T-helper 1 cell (primary cell): ENCODE measurements at places on chromosomes 11 and 22.

GRCh38 chr11:9201372-9202162 lies 63.6 kb downstream of the DENND5A start:
- no peak for DNase-seq

DNA sequence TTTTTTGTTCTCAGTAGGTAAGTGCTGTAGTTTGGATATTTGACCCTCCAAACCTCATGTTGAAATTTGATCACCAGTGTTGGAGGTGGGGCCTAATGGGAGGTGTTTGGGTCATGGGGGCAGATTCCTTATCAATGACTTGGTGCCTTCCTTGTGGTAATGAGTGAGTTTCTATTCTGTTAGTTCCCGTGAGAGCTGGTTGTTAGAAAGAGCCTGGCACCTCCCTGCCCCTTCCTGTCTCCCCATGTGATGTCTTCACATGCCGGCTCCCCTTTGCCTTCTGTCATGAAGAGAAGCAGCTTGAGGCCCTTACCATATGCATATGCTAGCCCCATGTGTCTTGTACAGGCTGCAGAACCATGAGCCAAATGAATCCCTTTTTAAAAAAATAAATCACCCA lies 138.3 kb downstream of the TMEM135 start:
- DNase-seq = no peak

DNA sequence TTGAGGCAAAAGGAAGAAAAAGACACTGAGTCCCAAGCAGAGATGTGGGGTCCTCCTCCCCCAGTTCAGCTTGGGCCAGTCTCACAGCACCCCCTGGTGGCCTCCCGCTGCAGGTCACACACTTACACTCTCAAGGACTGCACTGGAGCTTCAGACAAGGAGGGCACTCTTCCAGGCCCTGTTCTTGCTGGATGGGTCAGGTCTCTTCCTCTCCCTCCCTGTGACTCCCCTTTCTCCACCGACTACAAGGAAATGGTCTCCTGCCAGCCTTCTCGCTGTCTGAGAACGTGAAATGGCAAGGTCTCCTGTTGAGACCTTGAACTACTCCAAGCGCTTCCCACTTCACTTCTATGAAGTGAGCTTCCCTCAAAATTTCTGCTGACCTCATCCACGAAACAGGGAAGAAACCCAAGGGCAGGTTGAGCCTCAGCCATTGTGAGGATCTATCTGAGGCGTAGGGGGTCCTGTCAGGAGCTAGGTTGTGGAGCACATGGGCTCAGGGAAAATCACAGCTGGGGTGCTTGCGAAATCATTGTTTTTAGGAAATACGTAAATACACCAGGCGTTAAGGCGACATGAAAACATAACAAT lies 11.2 kb upstream of the IGLL1 start:
- DNase-seq = no peak

DNA sequence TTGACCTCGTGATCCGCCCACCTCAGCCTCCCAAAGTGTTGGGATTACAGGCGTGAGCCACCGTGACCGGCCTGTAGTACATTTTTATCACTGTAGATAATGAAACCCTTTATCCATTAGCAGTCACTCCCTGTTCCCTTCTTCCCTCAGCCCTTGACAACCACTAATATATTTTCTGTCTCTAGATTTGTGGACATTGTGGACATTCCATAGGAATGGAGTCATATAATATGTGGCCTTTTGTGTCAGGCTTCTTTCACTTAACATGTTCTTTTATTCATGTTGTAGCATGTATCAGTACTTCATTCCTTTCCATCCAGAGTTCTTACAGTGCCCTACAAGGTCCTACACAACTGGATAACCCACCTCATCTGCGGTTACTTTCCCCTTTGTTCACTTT lies 30.5 kb downstream of the RRM1 start:
- DNase-seq = no peak

GRCh38 chr11:73274722-73275380 lies 2.7 kb downstream of the P2RY6 start:
- no peak for DNase-seq

DNA sequence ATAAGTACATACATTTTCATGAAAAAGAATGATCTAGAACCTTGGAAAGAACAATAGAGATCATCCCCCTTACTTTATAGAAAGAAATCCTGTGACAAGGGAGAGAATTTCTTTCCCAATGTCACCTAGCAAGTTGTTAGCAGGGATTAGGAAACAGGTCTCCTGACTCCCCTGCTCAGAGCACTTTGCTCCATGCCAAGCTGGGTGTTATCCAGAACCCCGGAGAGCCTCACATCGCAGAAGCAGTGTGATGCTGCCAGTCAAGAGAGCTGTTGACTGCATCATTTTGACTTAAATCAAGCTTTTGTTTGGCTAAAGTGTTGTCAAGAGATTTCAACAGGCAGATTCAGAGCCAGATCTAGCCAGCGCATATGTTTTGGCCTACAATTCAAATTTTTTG lies 3.6 kb upstream of the RRAS2 start:
- no peak for DNase-seq
